ENCODE measurements at places on chromosomes 6 and 20. TPM values are rescaled to one million over a fixed set of nuclear protein-coding genes. Genes with fewer than 3 reads are reported as not detected.

LZTS3 gene
- 10.4 TPM for total RNA-seq

SALL4 gene
- 0.15 TPM for total RNA-seq

TMC2 gene
- total RNA-seq = not detected

ELOVL5 gene
- total RNA-seq = 72.3 TPM

EEF1A2 gene
- 0.87 TPM for total RNA-seq

Data from smooth muscle cell of trachea (primary cell).